T-cell (primary cell): ENCODE measurements at places on chromosomes 7 and 10. TPM values are rescaled to one million over a fixed set of nuclear protein-coding genes. Genes with fewer than 3 reads are reported as not detected.
A peak's percentile ranks its signal among the peaks of the same experiment; 100 is the strongest.

The MKX gene
- total RNA-seq = 0.16 TPM

DNA sequence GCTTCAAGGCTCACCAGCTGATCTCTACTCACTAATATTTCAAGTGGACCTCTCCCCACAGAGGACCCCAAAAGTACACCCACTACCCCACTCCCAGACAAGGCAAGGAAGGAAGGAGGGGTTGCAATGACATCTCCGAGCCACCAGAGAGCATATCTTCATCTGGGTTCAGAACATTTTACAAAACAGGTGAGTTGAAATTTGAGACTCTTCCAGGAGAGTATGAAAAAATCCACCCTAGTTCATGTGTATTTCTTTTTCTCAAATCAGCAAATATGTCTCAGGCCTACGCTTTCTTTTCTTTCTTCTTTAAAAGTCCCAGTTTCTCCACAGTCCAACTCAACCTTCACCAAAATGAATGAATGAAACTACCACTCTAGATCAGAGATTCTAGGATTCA lies 61.9 kb downstream of the SGMS1 start:
- DNase-seq = no peak

The SUN3 gene
- 0.59 TPM for total RNA-seq

The AKR1C1 gene
- total RNA-seq = 4.8 TPM

DNA sequence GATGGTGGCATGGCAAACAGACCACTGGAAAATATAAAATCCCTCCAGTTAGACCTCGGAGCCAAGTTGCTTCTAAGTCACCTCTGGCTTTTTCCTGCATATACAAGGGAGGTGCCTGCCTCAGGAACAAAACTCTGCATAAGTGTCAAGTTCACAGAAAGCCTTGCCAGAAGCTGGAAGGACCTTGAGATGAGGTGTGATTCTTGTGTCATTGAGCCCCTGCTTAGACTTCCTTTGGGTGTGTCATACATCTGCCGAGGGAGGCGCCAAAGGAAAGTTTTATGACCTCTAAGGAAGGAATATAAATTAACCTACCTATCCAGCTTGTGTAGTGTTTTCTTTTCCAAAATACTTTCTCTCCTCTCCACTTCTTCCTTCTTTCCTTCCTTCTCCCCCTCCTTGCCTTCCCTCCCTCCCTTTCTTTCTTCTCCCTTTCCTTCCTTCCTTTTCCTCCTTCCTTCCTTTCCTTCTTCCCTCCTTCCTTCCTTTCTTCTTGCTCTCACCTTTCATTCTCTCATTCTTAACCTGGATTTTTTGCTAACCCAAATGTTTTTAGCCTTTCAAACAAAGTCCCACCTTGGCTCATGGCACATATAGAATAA lies 75.2 kb downstream of the TRIL start:
- no peak for DNase-seq

- DNase-seq = no peak
These were observed 654.1 kb upstream of the ZWINT start for GRCh38 chr10:57015187-57015586.

- no peak for DNase-seq
These were observed 2.6 kb upstream of the HOXA9 start for GRCh38 chr7:27167916-27168264.

- DNase-seq = no peak
These were observed 104.2 kb downstream of the KIF20B start for GRCh38 chr10:89805599-89806013.

DNA sequence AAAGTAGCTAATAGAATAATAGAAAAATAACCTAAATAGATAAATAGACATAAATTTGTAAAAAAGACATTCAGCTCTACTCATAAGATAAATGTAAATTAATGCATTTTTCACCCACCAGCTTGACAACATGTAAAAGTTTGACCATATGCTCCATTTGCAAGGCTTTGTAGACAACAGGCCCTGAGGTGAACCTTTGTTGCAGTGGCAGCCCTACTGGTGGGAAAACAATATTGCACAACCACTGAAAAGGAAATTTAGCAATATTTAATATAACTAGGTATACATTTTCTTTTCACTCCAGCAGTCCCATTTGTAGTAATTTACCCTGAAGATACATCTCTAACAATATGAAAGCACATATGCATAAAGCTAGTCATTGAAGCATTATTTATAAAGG lies 39.0 kb upstream of the ADRA2A start:
- DNase-seq = no peak

- no peak for DNase-seq
These were observed 166.2 kb downstream of the FAM107B start for GRCh38 chr10:14608381-14609001.

The GPR15LG gene
- total RNA-seq = not detected

The KCP gene
- 0.53 TPM for total RNA-seq

DNA sequence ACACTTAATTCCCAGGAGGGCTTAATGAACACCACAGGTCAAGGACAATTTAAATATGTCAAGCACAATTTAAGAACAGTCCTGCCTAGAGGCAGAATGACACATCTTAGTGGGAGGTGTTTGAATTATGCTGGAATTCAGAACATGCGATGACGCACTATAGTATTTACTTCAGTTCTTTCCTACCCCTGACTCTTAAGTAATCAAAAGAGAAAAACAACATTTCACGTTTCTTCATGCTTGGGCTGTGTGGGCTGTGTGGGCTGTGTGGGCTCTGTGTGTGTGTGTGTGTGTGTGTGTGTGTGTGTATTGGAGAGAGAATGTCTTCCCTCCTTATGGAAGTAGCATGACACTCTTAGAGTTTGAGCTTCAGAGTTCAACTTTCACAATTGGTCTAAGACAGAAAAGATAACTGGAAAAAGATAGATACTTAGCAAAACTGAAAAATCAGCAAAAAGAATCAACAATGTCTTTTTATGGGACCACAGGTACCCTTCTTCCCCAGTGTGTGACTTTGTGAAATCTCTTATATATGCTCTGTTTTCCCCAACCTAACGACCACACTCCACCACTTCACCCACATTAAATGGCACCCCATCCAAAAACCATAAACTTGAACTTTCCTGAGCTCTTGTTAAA lies 33.7 kb upstream of the CABCOCO1 start:
- DNase-seq = no peak

The ACTR3C gene
- 9.2 TPM for total RNA-seq

The NPFFR1 gene
- total RNA-seq = not detected

The HECW1 gene
- total RNA-seq = not detected

DNA sequence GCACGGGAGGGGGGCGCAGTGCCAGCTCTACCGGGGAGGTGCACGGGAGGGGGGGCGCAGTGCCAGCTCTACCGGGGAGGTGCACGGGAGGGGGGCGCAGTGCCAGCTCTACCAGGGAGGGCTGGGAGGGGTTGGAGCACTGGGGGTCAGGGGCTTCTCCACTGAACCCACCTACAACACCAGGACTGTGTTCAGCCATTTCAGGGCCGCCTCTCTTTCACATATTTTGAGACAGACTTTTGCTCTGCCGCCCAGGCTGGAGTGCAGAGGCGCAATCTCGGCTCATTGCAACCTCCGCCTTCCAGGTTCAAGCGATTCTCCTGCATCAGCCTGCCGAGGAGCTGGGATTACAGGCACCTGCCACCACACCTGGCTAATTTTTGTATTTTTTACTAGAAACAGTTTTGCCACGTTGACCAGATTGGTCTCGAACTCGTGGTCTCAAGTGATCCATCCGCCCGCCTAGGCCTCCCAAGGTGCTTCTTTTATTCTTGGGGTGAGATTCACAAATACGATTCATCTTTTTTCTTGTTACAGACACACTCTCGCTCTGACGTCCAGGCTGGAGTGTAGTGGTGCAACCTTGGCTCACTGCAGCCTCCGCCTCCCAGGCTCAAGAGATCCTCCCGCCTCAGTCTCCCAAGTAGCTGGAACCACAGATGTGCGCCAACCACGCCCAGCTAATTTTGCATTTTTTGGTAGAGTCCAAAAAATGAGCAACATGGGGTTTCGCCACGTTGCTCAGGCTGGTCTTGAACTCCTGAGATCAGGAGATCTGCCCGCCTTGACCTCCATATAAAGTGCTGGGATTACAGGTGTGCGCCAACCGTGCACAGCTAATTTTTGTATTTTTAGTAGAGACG lies 37.0 kb downstream of the ADAP1 start:
- DNase-seq = no peak

GRCh38 chr10:124918191-124918830 lies 23.6 kb upstream of the ZRANB1 start:
- no peak for DNase-seq

DNA sequence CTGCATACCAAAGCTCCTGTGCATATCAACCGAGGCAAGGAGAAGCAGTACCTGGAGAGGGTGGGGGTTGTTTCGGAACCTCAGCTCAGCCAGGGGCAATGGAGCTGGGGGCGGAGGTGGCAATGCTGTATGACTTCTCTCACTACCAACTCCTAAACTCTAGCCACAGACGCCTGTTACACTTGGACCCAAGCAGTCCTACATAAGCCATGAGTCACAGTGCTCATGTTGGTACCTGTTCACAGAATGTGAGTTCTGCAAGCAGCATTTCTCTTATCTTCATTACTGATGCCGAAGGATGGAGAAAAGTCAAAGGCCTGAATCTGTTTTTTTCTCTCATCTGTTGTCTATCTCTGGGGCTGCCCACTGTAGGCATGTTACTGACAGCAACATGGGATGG lies 3.2 kb upstream of the RAB18 start:
- DNase-seq = no peak

The MSMB gene
- not detected for total RNA-seq

DNA sequence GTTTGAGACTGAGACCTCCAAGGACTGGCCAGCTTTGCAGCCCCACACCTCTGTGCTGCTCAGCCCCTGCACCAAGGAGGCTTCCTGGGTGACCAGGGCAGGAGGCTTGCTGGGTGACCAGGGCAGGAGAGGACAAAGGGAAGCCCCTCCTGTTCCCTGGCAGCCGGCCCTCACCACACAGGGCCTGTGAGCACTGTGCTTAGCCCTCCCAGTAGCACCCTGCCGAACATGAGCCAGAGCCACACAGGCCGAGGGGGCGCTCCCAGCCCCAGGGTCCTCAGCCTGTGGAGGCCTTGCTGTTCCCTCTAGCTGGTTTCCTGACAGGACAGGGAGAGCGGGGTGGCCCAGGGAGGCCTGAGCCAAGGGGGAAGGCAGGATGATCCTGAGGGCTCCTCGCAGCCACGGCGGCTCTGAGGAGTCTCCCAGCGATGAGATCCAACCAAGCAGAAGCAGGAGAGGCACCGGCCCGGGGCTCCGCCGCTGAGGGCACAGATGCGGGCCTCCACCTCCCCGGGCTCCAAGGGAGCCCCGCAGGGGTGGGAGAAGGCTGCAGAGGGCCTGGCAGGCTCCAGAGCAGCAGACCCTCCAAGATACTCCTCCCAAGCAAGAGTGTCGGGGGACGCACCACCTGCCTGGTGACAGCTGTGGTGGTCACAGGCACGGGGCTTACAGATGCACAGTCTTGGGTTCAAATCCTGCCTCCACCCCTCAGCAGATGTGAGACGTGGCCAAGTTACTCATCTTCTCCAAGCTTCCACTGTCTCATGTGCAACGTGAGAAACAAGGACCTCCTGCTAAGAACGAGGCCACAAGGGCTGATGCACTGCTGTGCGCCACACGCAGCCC lies 22.5 kb downstream of the WDR86 start:
- no peak for DNase-seq

DNA sequence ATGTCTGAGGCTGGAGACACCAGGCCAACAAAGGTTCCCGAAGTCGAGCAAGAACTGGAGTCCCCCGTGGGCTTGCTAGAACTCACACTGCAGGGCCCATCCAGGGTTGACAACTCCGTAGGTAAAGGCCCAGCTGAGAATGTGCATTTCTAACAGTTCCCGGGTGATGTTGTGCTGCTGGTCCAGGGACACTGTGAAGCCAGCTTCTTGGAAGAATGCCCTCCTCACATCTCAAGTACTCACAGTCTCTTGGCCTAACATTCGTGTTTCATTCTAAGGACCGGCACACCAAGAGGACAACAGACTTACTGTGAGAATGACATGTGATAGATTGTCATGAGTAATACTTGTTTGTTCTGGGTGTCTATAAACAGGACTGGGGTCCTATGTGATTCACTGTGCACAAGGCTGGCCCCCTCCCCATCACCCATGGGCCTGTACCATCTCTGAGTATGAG lies 682.3 kb upstream of the IGFBP3 start:
- no peak for DNase-seq

GRCh38 chr7:47535035-47535703 lies 46.7 kb downstream of the TNS3 start:
- DNase-seq = no peak

DNA sequence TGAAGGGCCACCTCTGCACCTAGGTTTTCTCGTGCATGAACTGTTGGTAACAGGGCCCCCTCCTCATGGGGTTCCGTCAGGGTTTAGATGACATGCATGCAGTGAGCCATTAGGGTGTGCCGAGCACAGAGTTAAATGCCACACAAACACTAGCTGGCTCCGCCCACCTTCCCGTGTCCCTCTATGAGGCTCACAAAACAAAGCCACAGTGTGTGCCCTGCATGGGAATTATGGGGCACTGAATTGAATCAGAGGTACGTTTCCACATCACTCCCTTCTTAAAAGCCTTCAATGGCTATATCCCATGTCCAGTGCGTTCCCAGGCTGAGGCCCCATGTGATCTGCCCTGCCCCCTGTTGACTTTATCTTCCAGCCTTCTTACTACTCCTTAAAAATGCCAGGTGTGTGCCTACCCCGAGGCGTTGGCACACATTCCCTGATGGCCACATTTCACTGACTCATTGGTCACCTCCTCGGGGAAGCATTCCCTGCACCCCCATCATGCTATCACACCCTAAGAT lies 35.7 kb downstream of the GSDME start:
- DNase-seq = no peak

DNA sequence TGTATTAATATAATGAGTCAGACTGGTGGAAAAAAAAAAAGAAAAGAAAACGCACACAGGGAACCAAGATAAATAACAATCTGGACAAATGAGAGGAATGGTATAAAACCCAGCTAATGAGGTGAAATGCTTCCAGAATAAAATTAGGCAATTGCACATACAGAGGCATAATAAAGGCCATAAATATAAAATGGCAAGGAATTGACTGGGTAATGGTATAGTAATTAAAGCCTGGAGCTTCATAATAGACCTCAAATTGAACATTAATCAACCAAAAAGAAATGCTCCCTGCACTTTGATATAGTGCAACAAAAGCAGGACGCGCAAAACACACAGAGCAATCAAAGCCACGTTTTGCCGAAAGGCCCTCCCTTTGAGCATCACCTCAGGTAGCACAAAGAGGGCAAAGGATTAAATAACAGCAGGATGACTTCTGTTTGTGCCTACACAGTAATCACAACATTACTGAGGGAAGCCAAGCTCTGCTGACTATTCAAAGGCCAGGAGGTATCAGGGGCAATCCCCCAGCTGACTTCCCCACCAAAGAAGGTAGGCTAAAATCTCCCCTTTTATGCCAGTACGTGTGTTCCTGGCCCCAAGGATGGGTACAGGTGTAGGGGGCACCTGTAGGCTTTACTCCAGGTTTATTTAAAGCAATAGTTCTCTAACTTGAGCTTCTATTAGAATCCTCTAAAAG lies 343.7 kb downstream of the ELMO1 start:
- no peak for DNase-seq

The HOXA10 gene
- total RNA-seq = 0.51 TPM

- DNase-seq = no peak
These were observed 560.2 kb downstream of the TCERG1L start for GRCh38 chr10:130751106-130751840.

GRCh38 chr7:8442814-8443304 lies 9.4 kb downstream of the NXPH1 start:
- DNase-seq = peak; percentile 49

DNA sequence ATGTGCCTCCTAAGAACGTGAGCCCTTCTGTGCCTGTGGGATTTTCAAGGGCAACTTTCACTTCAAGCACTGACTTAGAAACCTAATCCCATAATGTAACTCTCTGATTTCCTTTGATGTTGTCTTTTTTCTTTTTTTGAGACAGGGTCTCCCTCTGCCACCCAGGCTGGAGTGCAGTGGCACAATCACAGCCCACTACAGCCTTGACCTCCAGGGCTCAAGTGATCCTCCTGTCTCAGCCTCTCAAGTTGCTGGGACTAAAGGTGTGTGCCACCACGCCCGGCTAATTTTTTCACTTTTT lies 64.4 kb upstream of the GSDME start:
- DNase-seq = no peak
